Stimulated activated CD8-positive, alpha-beta memory T cell treated with anti-CD3 and anti-CD28 coated beads, Interleukin-4, amount 100 ng/mL, for 4 hours (primary cell): ENCODE measurements at places on chromosomes 16 and 17.

DNA sequence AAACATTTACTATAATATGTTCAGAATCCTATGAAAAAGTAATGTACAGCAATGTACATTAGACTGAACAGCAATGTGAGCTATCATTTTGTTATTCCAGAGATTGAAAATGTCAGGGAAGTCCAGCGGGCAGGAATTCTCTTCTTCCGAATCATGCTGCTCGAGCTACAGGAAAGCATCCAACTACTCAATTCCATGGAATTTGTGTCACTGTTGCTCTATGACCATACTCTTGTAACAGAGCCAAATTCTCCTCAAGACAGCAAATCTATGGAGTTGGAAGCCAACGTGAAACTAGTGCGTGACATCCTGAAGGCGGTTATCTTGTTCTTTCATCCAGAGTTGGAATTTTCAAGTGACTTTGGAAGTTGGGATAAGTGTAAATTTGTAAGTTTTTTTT lies 24.8 kb upstream of the NSRP1 start:
- DNase-seq = no peak

- DNase-seq = no peak
Observed at GRCh38 chr16:10037751-10038150, 144.5 kb downstream of the GRIN2A start.

DNA sequence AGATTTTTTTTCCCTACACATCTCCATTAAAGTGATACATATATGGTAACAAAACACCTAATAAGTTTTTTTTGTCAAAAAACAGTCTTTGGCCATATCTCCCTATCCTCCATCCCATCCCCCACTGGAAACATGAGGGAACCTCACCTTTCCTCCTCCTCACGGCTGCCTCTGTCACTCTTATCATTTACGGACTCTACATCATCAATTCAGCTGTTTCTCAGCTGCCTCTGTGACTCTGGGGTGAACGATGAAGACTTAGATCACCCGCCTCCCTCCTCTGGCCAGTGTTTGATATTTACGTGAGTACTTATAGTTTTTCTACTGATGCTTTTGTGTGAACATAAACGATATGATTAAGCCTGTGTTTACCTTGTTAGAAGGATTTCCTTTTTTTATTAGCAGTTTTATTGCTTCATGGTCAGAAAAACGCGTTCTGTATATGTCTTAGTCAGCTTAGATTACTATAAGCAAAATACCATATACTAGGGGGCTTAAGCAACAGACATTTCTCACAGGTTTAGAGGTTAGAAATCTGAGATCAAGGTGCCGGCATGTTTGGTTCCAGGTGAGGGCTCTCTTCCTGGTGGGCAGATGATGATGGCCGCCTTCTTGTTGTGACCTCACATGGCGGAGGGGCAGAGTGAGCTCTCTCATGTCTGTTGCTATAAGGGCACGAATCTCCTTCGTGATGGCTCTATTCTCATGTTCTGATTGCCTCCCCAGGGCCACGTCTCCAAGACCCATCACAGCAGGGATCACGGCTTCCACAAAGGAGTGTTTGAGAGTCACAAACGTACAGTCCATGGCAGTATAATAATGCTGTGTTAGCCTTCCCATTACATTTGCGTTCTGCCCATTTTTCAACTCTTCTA lies 32.1 kb downstream of the DNAH17 start:
- no peak for DNase-seq

- DNase-seq = no peak
Observed at GRCh38 chr16:76583945-76584344, 306.7 kb downstream of the CNTNAP4 start.

DNA sequence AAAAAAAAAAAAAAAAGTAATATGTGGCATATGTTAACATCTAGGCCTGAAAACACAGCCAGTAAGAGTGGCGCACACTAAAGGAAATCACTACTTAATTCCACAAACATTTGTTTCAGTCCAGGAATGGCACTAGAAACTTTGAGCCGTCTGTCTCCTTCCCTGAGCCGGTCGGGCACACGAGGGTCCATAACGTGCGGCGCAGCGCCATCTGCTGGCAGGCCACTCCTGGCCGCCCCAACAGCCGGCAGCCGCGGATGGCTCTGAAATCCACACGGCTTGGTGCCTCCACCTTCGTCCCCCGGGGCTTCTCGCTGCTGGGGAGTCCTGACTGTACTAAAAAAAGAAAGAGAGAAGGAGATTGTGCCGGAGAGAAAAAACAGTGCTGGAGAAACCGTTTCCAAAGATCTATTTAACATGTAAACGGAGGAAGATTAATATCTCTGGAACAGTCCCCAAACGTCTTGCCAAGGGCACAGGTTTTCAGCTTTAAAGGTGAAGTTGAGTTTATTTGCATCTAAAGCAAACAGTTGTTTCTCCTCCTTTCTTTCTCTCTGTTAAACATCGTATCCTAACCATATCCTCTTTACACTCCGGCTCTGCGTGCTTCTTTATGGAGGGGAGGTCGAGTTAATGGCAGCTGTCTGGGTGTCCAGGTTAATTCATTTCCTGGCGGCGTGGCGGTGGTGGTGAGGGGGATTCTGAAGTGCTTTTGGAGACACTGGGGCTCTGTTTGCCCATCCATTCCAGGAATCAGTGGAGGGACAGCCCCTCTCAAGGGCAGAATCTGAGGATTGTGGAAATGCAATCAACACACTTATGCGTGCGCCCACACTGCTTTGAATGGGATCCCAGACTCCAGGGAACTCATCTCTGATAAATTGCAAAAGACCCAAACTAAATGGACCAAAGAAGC lies 611.3 kb upstream of the SALL1 start:
- DNase-seq = no peak

DNA sequence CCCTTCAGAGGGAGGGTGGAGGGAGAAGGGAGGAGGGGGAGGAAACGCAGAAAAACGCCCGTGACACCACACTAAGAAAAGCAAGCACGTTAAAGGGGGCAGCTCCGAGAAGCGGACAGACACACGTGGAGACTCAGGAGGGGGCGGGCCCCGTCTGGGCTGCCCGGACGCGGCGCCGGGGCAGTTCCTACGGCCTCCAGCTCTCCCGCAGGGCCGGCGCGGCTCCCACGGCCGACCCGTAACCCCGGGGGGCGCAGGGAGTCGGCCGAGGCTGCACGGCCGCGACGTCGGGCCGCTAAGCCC lies 362 bp downstream of the KLHDC4 start:
- peak; percentile 60 for DNase-seq

DNA sequence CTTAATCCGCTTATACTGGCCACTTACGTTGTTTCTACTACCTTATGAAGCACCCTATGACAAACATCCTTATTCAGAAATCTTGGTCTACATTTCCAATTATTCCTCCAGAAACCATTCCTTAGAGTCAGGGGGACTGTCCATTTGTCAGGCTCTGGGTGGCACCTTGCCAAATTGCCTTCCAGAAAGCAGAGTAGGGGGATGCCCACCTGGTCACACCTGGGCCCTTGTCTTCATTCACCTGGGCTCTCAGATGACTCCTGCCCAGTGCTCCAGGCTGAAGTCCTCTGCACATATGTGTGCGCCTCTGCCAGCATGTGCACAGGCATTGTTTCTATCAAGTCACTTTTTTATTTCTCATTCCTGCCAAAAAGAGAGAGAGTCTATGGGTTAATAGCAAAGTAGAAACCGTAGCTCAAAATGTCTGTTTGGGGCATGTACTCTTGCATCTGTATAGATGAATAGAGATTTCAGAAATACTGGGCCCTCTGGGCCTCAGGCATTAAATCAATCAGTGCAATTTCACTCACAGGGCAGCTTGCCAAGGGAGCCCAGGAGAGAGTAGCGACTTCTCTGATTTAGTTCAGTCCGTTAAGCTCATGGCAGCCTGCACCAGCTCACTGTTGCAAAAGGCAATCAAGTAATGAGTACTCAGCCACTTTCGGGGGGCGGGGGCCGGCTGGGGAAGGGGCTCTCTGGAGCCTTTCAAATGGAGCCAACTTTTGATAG lies 104.7 kb downstream of the SOCS1 start:
- no peak for DNase-seq

- DNase-seq = no peak
Observed at GRCh38 chr17:81904600-81905423, 2.8 kb downstream of the NPB start.

DNA sequence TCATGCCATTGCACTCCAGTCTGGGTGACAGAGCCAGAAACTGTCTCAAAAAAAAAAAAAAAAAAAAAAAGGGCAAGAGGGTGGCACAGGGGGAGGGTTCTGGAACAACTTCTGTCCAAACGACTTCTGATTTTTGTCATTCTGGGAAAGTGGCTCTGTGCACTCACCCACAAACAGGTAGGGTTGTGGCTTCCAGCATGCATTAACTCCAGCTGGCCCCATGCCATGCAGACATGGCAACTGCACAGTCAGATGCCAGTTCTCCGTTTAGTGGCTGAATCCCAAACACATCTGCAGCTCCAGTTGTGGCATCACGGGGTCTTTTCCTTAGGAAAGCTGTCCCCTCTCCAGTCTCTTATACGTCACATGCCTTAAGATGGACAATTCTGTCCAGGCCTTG lies 30.3 kb downstream of the B4GALNT2 start:
- DNase-seq = no peak

DNA sequence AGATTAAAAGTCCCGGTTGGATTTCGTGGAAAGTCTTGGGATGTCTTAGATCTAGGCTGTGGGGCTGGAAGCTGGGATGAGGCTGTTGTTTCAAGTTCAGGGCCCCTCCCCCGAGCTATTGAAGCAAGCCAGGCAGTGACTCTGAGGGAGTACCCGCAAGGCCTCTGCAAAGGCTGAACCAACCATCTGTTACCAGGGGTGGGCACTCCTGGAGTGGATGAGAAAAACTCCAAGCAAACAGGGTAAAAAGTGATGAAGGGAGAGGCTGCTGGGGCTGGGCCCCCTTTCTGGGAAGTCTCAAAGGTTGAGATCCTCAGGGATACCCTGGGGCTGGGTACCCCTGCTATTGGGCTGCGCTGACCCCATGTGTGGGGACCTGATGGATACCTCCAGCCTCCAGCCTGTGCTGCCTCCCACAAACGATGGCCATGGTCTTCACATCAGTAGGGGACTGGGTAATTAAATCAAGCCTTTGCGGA lies 82.4 kb upstream of the KIFC3 start:
- DNase-seq = no peak

DNA sequence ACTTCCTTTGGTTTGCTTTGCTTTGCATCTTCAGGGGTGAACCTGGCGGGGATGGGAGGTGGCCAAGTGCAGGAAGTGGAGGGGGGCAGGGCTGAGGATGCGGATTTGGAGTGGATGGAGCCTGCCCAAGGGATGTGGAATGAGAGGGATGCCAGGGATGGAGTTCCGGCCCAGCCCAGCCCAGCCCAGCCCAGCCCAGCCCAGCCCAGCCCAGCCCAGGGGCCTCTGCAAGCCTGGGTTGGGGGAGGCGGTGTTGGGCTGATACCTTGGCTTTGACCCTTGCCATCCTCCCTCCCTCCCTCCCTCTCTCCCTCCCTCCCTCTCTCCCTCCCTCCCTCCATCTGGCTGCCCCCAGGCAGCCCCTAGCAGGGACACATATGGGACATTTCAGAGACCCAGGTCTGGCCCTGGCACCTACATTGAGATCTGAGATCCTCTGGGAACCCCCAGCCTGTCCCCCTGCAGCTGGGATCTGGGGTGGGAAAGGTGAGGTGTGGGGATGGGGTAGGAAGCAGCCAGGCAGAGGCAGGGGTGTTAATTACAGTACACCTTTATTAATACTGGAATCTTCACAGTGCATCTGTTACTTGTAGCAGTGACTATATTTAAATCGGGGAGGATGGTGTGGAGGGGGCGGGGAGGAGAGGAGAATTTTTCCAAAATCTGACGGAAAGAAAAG lies 14.5 kb downstream of the IL34 start:
- no peak for DNase-seq

DNA sequence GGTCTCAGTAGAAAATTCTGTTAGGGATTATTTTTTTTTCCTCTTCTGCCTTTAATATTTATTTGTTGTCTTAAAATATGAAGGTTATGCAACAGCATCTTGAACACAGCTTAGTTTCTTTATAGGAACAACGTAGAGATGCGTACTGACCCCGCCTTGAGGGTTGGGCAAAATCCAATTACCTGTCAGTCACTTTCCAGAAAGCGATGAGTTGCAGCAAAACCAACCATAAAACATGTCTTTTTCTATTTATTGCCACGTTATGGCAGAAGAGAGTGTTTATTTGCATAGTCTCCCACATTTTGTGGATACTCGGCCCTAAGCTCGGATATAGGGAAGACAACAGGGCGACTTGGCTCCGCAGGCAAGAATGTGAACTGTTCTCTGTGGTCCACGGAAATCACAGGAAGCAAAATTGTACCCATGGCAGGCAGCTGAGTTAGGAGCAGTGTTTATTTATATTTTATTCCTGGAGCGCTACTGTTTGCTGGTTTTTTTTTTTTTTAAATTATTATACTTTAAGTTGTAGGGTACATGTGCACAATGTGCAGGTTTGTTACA lies 44.3 kb upstream of the CACNG5 start:
- DNase-seq = no peak

GRCh38 chr16:85979605-85980004 lies 80.6 kb downstream of the IRF8 start:
- no peak for DNase-seq

DNA sequence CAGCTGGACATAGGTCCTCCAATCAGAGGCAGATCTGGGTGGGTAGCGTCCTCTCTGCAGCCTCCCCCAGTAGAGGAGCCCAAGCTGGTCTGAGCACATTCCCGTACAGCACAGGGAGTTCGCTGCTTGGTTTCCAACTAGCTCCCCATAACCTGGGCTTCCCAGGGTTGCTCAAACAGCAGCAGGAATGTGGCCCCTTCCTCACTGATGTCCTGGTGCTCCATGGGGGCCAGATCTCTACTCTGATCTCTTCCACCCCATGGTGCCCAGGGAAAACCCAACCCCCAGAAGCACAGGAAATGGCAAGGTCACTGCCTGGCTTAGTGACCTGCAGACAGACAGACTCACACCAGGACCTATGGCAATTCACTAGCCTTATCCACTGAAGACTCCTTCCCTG lies 11.1 kb upstream of the MMP2 start:
- no peak for DNase-seq
